ENCODE measurements at places on chromosomes 2 and 18. TPM values are rescaled to one million over a fixed set of nuclear protein-coding genes. Genes with fewer than 3 reads are reported as not detected.

DNA sequence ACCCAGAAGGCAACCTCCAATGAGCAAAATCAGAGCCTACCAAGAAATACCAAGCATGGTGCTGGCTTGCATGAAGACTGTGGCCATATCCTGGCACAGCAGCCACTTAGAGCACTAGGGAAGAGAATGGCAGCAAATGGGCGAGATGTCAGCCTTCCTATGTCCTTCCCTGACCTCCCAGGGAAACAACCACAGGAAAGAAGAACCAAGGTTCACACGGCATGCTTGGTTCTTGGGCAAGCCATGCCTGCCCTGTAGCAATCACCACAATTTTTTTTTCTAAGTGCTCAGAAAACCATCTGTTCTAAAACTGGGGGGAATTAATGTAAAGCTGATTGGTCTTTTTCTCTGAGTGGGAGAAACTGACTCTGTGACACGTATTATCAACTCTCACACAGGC lies 27.8 kb downstream of the GALNT14 start:
- DNase-seq = peak; percentile 24

DNA sequence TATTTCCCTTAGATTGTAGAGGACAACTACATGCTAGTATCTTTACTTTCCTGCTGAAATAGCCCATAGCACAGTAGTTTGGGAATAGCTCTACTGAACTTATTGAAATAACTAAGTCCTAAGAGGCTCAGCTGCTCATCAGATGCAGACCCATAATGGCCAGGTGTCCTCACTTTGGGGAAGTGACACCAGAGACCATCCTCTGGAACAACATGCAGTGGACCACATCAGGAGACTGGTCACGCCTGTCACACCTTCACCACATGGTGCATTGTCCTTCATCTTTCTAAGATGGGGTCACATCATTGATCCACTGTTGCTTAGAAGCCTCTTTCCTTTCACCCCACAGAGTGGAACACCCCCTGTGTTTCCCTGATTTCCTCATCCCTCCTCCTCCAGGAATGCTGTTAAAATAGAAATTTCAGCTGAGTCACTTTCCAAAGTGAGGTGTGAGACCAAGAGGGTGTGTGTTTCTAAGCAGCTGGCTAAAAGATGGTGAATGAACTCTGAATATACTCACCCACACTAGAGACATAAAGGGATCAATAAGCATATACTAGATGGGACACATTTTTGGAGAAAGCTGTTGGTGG lies 215.2 kb upstream of the LRRTM1 start:
- no peak for DNase-seq

DNA sequence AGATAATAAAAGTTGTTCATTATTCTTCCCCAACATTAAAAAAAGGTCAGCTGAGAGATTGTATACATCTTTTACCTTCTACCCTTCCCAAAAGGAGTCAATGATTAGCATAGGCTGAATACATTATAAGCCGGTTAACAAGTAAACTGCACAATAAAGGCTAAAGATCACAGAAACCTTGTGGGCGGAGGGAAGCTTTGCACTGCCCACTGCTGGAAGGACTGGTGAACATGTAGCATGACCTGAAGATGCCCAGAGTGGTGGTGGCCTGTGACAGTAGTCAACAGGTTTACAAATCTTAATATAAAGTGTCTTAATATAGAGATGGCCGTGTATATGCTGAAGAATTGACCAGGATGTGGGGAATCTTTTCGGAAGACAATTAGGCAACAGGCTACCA lies 35.6 kb downstream of the ARL5A start:
- DNase-seq = no peak

DNA sequence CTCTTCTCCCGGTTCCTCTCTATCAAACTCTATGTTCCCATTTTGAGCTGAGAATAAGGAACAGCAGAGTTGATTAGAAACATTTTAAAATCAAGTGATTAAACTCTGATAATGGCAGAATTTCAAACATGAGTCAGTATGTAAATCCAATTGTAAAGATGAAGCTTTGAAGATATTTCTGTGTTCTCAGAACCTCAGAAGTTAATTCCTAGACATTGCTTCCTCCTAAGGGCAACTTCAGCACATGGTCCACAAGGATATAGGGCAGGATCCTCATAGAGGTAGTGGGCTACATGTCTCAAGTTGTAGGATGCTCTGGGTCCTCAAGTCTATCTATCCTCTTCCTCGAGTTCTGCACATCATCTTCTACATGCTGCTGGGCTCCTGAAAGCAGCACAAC lies 46.3 kb downstream of the QPCT start:
- DNase-seq = peak; percentile 7

- no peak for DNase-seq
Observed at GRCh38 chr2:45839508-45840251, 188.2 kb downstream of the PRKCE start.

DNA sequence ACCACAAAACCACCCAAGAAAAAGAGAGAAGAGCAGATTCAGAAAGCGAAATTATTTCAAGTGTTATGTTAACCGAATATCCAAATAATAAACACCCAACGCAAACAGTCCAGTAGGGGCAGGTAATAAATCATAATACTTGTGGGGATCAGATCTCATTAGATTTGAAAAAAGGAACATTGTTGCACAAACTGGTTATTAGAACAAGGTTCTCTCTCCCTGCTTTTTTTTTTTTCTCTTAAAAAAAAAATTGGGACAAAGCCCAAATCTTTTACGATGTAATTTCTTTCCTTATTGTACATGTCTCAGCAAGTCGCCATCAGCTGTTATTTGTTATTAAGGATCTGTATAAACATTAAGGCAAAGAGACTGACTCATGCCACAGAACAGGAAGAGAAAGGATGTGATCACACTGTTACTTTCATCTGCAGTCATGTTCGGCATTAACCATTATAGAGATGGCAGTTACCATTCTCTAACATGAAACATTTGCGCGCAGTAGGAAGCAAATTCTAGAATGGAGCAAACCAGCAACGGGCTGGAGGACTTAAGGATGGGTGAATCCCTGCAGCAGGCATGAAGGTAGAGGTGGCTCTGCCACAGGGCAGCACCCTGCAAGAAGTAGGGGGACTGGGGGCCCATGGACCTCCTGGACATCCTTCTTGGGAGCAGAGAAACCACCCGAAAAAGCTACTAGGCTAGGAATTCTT lies 42.0 kb downstream of the EPHA4 start:
- DNase-seq = peak; percentile 38

The SCG2 gene
- total RNA-seq = 3.0 TPM

The CRYBA2 gene
- total RNA-seq = 4.3 TPM

All from Daoy (cell line).